ENCODE measurements at places on chromosomes 7 and 10.
A peak's percentile ranks its signal among the peaks of the same experiment; 100 is the strongest.

DNA sequence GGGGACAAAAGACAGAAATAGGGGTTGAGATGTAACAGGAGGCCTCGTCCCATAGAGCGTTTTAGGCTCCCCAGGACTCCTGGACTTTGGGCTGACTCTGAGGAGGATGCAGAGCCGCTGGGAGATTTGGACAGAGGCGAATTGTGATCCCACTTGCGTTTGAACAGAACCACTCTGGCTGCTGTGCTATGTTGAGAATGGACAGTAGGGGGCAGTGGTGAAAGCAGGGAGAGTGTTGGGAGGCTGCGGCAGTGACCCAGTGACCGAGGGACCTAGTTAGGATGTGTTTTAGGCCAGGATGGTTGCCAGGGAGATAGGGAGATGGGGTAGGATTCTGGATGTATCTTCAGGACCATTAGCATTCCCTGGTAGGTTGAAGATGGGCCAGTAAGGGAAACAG is 271.6 kb downstream of the CCDC3 start:
- no peak for DNase-seq

DNA sequence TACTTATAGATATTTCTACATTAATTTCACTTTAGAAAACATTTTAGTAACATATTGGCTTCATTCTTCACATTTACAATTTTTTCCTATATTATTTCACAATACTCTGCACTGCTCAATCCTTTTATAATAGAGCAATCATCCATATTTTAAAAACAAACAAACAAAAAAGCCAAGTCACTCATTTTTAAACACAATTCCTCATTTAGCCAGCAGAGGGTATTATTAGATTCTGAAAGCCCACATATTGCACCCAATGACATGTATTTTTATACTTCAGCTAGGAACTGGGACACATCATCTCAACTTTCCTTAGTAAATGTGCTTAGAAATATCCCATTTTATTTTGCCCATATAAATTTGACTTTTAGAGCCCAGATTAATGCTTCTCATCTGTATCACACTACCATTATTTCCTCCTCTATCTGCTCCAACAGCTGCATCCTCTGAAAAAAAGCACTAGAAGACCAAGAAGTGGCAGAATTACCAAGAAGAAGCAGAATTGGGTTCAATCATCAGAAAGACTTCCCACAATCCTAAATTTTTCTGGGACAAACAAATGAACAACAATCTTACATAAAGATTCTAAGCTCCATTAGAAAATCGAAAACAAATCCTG is 29.5 kb downstream of the CTNNA3 start:
- peak; percentile 26 for DNase-seq

DNA sequence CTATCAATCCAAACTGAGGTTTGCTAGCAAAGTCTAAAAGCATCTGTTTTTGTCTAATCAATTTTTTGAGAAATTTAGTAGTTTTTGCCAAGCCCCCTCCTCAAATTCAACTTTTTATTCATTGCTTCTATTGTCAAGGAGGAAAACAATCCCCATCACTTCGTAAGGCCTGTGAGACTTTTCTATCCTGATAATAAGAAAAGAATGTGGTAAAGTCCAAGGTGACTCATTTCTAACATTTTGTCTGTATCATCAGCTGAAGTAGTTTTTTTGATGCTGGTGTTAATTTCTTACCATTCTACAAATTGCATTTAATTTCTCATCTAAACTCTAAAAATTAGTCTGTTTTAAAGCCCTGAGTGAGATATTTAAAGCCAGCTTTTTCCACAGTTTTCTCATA is 11.7 kb downstream of the ANK3 start:
- DNase-seq, result peak; percentile 56

- no peak for DNase-seq
These were observed 48.3 kb downstream of the LANCL2 start for GRCh38 chr7:55413442-55413841.

DNA sequence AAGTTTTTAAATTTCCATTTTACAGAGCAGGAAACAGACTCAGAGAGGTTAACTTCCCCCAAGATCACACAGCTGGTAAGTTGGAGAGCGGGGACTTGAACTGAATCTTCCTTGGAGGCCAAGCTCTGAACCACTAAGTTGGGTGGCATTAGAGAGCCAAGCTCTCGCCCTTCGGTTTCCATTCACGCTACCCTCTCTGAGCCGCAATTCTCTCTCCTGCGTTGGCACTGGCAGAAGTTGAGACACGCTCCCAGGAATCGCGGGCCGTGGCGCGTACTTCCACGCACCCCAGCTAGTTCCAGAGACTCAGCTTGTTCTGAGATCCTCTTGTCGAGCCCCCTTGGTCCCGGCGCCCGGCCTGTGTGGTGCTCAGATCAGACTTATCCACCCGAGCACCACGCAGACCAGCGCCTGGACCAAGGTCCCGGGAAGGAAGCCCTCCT is 29.3 kb upstream of the VAX1 start:
- no peak for DNase-seq
